ENCODE measurements at places on chromosomes 6 and 20.

DNA sequence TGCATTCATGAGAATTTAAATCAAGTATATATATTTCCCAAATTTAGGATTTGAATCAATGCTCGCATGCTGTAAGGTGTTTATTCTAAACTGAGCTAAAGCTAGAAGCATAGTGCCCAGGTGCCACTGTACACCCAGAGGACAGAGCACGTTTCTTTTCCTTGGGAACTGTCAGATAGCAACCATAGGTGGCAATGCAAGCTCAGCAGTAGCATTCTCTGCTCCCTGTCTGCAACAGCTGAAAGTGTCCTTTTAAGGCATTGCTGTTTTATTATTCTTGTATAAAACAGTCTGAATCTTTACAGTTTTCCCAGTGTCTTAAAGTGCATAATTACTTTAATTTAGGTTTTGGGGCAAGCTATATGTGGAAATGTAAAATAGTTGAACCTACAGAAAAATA, 443.4 kb upstream of the MMS22L start:
- DNase-seq = no peak

- DNase-seq = peak; percentile 72
Measured at GRCh38 chr6:105170059-105170458, 9.8 kb downstream of the POPDC3 start.

DNA sequence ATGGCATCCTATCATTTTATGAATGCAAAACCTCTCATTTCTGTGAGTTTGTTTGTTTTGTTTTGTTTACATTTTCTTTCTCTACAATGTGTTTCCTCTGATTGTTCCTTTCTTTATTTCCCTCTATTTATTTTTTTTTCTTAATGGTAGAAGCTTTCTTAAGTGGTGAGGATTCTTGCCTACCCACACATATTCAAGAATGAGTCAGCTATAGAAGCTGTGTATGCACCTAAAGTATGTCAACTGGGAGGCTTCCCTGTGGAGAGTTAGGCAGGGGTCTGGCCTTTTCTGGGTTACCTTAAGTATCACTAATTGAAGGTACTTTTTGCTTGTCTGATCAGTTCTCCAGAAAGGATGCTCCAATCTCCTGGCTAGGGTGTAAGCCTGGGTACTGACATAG, 354.0 kb downstream of the ESR1 start:
- DNase-seq = peak; percentile 21

GRCh38 chr20:31948008-31948407, 3.8 kb downstream of the PDRG1 start:
- no peak for DNase-seq

DNA sequence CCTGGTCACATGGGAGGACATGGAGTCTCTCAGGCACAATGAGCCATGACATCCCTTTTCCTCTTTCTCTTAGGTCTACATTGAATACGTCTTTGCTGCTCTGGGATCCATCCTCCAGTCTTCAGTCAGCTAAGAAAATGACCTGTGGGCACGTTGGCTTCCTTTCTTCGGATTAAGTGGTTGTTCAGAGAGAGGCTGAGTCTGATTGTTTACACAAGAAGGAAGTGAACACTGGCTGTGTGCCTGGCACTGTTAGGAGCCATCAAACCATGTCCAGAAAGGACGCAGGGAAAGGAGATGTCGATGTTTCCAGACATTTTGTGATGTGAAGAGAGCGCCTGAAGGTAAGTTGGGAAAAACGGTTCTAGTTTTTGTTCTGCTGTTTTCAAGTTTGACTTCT, 309.9 kb upstream of the CDYL start:
- DNase-seq = peak; percentile 20

GRCh38 chr20:11492386-11492785, 425.3 kb upstream of the BTBD3 start:
- DNase-seq = no peak

GRCh38 chr20:16367948-16368560, 205.2 kb downstream of the KIF16B start:
- DNase-seq = no peak

DNA sequence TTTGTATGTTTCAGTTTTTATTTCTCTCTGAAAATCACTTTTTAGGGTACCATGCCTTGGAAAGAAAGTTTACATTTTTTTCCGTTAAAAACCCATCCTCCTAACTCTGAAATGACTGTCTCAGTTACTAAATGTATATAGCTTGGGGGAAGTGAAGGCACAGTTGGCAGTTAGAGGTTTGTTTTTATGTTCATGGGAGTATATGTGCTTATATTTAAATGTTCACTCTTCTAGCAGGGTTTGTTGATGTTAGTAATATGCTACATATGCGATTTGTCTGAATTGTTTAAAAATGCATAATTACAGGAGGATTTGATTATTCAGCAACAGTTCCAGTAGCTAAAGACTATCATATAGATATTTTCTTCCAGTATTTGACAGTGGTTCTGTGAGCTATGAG, 31.1 kb downstream of the CDKAL1 start:
- DNase-seq = no peak

DNA sequence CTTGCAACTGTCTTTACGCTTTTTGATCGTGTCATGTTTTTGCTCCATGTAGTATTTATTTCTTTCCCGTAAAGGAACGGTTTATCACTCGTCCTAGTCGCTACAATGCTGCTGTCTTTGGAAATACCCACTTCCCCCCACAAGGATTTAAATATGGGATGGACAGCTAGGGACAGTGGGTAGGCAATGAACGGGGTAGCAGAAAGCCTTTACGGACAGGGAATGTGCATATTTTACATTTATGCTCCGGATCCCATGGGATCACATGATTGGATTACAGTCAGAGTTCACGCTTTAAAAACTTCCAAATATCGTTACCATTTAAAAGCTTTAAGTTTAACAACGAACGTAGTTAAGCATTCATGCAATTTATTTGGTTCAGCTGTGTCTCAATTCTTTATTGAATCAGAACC, 1.2 kb downstream of the HIVEP1 start:
- no peak for DNase-seq

GRCh38 chr20:12453711-12454110, 536.0 kb downstream of the BTBD3 start:
- DNase-seq = no peak

- peak; percentile 35 for DNase-seq
Measured at GRCh38 chr6:53492860-53493634, 51.9 kb downstream of the GCLC start.

DNA sequence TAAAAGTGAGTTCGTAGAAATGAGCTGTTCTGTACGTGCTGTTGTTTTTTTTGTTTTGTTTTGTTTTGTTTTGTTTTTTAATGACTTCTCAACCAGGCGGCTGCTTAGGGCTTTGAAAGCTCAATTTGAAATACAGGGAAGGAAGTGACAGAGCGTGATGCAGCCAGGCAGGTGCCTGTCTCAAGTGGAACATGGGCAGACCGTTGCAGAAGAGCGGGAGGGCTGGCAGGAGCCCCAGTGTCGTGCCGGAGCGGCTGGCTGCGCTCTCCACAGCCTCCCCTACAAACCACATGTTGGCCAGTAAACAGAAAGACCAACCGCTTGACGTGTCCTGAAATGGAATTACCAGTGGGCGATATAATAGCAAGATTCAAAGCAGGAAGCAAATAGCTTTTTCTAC, 164.9 kb upstream of the RREB1 start:
- DNase-seq = peak; percentile 6

GRCh38 chr6:72551470-72551869, 70.4 kb upstream of the KCNQ5 start:
- DNase-seq = peak; percentile 17

GRCh38 chr20:36629719-36630681, 16.0 kb downstream of the SLA2 start:
- no peak for DNase-seq

- DNase-seq = no peak
Measured at GRCh38 chr6:137390334-137390733, 103.9 kb downstream of the OLIG3 start.

All from foreskin fibroblast (primary cell).